NCI-H187 (cell line): ENCODE measurements at places on chromosomes 5 and 9.

GRCh38 chr9:121557581-121558447, 58.2 kb upstream of the GGTA1 start:
- no peak for DNase-seq

DNA sequence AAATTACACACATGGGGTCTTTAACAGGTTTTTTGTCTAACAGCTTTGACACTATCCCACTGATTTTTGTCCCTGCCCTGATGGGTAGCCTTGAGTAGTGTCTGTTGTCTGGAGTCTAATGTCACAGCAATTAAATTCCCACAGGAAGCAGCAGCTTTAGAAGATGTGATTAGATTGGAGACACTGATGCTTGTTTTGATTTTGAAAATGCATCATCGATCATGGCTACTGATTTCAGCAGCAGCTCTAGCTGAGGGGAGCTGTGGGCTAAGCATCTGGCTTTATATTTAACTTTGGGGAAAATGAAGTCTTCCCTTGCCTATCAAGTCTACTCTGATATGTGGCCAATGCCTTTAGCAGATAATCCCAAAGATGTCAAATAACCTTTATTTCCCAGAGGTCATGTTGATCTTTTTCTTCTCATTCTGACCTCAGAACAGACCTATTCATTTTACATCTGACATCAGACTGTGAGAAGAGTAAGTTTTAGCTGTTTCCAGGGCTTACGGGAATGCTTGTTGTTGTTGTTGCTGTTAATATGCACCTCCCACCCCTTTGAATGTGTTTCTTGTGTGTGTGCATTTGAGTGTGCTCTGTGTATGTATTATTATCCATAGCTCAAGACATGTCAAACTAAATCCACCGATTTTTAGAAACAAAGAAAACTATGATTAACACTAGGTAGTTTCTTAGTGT, 704.9 kb upstream of the NUDT12 start:
- no peak for DNase-seq

GRCh38 chr5:131229623-131230022, 34.2 kb upstream of the CDC42SE2 start:
- no peak for DNase-seq

DNA sequence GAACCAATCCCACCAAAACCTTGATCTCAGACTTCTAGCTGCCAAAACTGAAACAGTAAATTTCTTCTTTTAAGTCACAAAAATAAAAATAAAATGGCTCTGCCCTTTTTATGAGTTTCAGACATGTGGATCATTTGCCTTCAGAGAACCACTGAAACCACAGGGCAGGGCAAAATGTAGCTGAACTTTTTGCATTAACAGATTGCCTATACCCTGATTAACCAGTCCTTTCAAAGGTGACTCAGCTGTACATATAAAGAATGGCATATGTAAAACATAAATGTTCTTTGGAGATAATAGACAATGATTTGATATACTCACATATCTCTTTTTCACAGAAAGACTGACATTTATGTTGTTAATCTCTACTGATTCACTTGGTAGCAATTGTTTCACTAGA, 187.1 kb upstream of the GRIN3A start:
- DNase-seq: no peak

- no peak for DNase-seq
Observed at GRCh38 chr5:112372543-112372942, 46.5 kb downstream of the EPB41L4A start.

DNA sequence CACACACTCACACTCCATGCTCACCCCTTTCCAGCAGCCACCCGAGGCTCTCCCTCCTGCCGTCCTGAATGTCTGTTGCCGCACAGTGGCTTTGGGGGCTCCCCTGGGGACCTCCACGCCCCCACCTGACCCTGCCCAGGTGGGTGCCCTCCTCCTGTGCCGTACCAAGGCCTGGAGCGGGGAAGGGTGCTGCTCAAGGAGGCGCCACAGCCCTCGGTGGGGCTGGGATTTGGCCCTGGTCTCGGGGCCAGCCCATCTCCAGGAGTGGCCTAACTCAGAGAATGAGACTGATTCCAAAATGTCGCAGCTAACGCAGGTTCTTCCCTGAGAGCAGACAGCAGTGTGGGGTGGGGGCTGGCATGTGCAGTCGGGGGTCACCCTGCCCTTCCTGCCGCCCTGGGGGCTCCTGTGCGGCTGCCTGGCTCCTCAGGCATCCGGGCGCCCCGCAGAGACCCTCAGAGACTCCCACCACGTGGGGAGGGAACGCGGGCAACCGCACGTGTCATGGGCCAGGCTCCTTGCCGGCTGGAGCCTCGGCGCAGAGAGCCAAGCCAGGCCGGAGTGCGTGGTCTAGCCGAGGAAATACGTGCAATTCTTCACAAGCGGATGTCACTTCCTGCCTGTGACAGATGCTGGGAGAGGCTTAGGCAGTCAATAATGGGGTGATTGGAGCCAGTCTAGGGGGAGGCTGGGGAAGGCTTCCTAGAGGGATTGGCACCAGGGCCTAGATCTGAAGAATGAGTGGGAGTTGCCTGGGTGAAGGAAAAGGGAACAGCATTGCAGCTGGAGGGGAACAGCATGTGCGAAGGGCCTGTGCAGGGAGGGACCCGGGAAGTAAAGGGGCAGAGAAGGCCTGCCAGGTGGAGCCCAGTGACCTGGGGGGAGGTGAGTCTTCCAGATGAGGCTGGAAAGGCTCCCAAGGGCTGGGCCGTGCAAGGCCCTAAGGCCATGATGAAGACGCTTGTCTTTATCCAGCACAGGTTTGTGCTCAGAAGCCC, 44.1 kb downstream of the C9orf50 start:
- no peak for DNase-seq

DNA sequence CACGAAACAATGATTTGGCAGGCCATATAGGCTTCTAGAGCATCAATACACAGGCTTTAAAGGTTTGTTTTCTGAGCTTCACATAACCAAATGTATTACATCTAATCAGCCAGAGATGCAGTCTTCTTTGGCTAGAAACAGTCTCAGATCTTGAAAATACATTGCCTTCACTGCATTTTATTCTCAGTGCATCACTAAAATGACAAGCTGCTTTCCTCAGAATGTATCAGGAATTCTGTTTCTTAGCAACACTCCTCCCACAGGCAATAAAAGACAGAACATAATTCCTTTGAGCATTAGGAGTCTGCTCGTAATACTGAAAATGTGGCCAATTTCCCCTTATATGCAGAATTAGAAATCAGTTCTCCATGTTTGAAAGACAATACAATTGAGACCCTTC, 36.9 kb downstream of the FEM1C start:
- DNase-seq: no peak

- no peak for DNase-seq
Observed at GRCh38 chr5:169716287-169716686, 79.2 kb downstream of the DOCK2 start.

DNA sequence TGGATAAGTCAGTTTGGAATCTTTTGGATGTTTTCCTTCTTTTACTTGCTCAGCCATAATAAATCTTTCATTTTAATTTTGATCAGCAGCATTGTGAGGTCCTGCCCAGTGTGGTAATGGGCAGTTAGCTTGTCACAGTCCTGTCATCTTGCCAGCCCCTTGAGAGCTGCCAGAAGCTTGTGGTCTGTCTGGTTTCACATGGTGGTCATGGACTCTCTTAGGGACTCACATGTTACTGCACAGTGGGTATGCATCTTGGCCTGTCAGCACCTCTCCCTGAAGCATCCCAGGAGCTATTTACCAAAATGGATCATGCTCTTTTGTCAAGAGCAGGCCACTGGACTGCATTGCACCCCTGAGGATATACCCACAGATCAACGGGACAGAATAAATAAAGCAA, 60.3 kb downstream of the DAPK1 start:
- DNase-seq: no peak

DNA sequence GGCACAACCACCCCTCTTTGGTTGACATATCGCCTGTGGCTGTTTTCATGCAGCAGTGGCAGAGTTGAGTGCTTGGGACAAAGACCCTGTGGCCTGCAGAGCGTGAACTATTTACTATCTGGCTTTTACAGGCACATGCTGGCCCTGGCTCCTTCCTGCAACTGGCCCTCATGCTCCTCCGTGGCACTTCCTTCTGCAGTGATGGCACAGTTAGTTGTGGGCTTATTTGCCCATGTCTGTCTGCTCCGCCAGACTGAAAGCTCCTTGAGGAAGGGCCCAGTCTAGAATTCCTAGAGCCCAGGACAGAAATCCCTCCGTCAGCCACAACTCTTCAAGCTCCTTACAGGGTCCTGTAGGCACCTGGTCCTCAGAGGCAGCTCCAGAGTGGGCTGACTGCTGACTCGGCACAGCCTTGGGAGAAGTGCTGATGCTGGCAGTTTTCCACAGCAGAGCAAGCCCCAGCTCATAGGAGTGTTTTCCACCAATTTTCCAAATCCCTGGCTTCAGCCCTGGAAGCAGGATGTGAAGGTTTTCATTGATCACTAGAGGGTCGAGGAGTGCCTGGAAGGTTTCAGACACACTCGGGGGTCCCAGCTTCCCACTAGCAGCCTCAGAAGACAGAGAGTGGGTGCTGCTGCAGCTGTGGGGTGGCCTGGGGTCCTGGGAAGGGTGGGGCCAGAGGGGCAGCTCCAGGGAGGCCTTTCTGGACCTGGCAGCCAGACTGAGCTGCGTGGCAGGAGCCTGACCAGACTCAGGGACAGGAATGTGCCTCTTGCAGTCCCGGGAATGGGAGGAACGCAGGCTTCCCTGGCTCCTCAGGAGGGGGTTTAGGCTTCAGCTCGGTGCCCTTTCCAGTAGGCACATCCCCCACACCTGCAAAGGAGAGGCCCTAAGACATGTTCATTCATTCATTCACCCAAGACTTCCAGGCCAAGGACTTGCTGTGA, 56.5 kb upstream of the ANGPTL2 start:
- no peak for DNase-seq

DNA sequence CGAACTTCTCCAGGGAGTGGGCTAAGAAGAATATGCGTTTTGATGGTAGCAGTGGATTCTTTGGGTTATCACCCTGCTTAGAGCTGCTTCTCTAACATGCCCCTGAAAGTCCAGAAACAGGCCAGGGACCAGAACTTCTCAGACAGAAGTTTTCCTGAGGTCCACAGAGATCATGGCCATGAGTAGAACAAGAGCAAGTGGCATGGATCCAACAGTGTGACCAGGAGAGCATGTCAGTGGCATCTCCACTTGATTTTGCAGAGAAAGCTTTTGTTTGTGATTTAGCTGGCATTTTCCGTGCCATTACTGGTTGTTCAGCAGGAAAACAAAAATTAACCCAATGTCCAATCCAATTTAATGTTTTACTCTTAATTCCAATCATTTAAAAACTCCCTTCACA, 298.5 kb upstream of the CD180 start:
- no peak for DNase-seq

DNA sequence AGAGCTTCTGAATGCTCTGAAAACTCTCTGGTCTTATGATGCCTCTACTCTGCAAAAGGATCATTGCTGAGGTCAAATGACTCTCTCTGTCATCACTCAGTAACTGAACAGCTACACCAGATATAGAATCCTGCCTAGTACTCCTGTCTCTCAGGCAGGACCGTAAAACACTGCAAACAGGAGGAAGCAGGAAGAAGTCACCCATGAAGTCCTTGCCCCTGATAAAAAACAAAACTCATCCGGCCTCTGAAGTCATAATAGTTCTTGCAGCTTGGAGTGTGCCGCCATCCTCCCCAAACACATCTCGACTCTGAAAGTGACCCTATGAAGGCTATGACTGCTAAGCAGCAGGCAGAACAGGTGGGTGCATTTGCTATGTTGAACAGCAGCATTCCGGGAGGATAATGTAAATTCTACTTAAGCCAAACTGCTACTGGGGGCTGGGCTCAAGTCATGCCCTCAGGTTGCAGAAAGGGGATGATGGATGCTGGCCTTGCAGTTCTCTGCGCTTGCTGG, 81.9 kb upstream of the FAM169A start:
- no peak for DNase-seq

DNA sequence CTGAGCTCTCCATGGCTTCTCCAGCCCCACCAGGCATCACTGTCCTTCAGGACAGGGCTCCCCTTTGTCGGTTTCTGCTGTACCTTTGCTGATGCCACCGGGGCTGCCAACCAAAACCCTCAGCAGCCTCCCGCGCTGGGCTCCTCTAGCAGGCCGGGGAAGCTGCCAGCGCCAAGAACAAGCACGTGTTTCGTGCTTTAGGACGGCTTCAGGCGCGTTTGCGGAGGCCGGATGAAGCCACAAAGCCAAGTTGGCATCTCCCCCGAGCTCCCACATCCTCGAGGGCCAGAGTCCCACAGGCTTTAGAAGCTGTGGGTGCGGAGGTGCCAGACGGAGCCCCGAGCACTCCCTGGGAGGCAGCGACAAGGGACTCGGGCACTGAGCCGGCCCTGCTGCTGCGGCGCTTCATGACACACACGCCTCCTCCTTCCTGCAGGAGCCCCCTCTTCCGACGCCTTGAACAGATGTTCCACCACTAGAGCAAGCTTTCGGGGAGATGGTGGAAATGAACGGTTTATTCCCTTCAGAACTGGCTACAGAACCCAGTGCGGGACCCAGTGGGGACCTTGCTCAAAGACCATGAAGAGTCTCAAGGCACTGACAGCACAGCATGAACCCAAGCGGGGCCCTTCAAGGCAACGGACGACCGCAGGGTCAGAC, 36.7 kb downstream of the SARDH start:
- DNase-seq: no peak

DNA sequence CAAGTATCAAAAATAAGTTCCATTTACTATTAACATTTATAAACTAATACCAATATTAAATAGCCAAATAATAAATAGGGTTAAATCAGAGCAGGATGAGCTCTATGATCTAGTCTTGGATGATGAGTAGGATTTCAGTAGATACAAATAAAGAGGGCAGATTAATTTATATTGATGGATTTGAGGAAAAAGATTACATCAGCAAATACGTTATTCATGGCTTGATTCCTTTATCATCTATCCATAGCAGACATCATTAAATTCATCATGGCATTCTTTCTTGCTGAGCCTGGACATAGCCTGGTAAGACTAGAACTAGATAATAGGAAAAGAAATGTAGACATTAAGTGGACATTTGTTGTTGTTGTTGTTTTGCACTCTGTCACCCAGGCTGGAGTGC, 13.4 kb upstream of the MSMP start:
- no peak for DNase-seq

GRCh38 chr9:115035841-115036612, 81.9 kb downstream of the TNC start:
- DNase-seq: no peak

- DNase-seq: no peak
Observed at GRCh38 chr5:125510651-125511050, 764.2 kb upstream of the ZNF608 start.

DNA sequence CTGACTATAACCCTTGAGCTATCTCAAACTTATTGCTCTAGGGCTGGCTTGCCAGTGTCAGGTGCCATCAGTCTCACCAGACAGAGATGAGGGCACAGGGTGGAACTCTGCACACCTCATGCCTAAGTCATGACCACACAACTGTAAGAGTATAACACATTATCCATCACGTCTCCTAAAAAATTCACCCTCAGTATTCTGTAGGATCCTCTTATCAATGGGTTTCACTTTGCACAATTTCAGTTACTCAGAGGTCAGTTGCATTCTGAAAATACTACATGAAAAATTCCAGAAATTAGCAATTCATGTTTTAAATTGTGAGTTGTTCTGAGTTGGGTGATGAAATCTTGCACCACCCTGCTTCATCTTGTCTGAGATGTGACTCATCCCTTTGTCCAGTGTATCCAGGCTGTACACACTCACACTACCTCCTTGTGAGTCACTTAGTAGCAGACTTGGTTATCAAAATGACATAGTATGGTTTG, 690.9 kb upstream of the CDH18 start:
- no peak for DNase-seq

- DNase-seq: no peak
Observed at GRCh38 chr9:1025131-1025530, 25.0 kb upstream of the DMRT2 start.

- no peak for DNase-seq
Observed at GRCh38 chr5:121698690-121699089, 153.0 kb upstream of the FTMT start.

- no peak for DNase-seq
Observed at GRCh38 chr9:136996361-136997292, at the start of gene CLIC3. CLIC3 (minus strand) TSS chr9:136996568; CDS start chr9:136996543, 25 bp downstream.
